NCI-H1930 (cell line): ENCODE measurements at places on chromosomes 6 and 20.

- DNase-seq: no peak
Measured at GRCh38 chr6:19342616-19343015, 494.6 kb upstream of the ID4 start.

GRCh38 chr6:133166766-133167165, 74.4 kb upstream of the EYA4 start:
- no peak for DNase-seq

DNA sequence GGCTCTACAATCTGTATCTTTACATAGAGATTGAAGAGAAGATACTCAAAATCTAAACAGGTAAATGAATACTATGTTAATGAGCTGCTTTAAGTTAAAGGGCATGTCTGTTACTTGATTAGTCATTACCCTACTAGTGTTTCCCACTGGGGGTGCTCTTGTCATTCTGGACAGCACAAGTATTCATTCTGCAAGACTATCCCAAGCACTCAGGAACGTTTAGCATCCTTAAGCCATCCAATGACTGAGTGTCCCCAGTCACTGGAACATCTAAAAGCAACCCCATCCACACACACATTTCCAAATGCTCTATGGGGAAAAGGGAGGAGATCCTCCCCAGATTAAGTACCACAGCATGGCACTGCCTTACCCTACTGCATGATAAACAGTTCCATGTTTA, 25.7 kb downstream of the EZR start:
- no peak for DNase-seq

DNA sequence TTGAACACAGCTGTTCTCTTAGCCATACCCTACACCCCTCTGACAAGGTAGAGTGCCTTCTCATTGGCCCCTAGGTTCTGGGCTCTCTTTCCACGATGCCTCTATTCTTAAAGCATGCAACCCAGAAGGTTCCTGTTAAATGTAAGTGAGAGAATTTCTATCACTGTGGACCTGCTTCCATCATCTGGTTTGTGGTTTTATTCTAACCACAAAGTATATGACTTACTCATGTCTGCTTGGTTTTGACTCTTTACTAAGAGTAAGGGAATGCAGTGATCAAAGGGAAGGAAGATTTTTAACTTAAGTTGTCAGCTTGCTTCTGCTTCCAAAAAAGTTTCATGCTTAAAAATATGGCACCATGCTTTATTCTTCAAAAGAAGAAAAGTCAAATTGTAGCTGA, 80.2 kb downstream of the ANKEF1 start:
- DNase-seq: no peak

DNA sequence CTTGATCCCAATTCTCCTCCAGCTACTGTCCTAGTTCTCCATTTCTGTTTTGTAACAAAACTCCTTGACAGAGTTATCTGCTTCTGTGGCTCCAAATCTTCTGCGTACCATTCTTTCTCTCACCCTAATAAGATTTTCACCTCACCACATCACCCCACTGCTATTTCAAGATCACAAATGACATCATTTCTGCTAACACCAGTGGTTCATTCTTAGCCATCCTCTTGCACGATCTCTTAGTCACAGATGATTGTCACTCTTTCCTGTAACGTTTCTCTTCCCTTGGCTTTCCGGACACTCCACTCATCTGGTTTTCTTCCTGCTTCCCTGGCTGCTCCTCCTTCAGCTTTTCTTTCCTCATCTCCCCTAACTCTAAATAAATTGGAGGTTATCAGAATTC, 56.8 kb upstream of the FABP7 start:
- no peak for DNase-seq

- no peak for DNase-seq
Measured at GRCh38 chr20:63531686-63532448, 5.3 kb downstream of the PTK6 start.

GRCh38 chr20:57526087-57526884, 1.3 kb upstream of the CTCFL start:
- DNase-seq: peak; percentile 99

- DNase-seq: no peak
Measured at GRCh38 chr6:79145301-79145700, 67.2 kb upstream of the PHIP start.

DNA sequence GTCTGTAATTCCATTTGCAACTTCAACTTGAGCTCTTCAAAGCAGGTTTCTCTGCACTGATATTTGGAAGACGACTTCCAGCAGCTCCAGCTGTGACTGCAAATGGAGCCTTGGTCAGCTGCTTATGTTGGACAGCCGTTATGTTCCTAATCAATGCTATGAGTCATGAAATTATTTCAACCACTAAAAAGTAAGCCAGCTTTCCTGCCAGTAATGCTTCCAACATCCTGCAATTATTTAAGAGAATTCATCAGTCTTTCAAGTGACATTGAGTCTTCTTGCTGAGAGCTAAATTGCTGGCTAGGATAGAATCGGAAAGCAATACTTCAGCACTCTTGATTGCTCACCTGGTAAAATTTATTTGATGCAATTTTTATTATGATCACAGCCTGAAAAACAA, 375.7 kb downstream of the MMUT start:
- no peak for DNase-seq

GRCh38 chr20:5316188-5317158, at the start of gene PROKR2:
TSS of gene PROKR2 (minus strand) at chr20:5316954. CDS start at chr20:5314369, 2,585 bp downstream.
- peak; percentile 5 for DNase-seq

GRCh38 chr6:11683871-11684270, 94.7 kb downstream of the ADTRP start:
- DNase-seq: no peak

GRCh38 chr6:16273256-16273655, 34.9 kb downstream of the GMPR start:
- no peak for DNase-seq

- DNase-seq: no peak
Measured at GRCh38 chr6:10221178-10221577, 193.7 kb downstream of the TFAP2A start.

DNA sequence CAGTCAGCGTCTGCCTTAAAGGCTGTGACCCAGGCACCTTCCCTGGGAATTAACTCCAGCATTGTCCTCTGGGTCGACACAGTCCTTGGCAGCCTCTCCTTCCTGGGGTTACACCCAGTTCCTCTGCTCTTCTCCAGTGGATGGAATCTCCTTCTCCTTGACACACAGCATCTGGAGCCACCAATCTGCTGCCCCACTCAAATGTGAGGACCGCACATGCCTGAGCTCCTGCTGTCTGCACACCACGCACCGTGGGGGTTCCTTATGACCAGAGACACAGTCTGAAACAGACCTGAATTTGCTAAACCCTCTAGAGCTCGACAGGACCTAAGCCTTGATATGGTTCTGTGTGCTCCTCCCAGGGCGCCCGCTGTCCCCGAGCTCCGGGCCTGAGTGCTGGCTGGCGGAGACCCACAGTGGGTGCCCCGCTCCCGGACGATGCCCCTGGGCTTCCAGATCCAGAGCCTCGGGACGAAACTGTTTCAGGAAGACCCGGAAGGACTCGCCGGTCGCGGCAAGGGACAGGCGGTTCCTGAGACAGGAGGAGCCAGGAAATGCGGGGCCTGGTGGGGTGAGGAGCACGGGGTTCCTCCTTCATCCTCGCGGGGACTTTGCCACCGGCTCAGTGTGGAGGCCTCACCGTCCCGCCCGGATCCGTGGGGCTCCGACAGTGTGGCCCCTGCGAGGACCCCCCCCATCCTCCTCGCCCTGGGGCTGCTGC, 2.5 kb upstream of the RAET1G start:
- no peak for DNase-seq
